ENCODE measurements at places on chromosomes 12 and 14.

DNA sequence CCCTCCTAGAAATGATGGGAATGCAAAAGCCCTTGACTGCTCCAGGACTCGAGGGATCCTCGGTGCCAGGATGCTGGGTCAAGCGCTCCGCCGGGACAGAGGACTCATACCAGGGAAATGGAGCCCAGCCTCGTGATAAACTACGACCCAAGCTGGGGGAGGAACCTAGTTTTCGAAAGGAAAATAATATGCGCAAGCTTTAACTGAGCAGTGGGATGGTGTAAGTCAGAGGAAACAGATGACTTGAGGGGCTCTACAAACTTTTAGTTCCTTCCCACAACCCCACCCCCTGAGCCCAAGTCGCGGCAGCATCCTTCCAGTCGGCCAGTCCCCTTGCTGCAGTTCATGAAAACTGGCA is 654 bp upstream of the SUPT16H start:
- no peak for DNase-seq

DNA sequence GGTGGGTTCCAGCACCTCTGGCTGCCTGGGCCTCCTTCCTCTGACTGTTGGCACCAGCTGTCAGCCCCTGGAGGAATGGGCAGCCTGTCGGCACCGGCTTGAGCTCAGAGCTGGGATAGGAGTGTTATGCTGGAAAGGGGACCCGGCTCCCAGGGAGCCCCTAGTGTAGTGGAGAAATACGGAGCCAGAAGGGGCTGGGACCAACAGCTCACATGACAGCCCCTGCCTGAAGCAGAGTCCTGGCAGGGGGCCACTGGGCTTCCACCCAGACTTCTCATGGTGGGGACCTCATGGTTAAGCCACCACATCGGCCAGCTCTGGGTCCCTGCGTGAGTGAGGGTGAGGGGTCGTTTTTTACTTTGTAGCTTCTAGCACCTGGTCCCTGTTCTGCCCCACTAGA is 174.5 kb downstream of the TSPAN9 start:
- no peak for DNase-seq

- no peak for DNase-seq
Observed at GRCh38 chr12:19707948-19708409, 268.7 kb downstream of the AEBP2 start.

GRCh38 chr12:93137656-93138612 is 208.8 kb upstream of the EEA1 start:
- DNase-seq: no peak

GRCh38 chr14:60622917-60623257 is 26.4 kb downstream of the SIX1 start:
- no peak for DNase-seq

DNA sequence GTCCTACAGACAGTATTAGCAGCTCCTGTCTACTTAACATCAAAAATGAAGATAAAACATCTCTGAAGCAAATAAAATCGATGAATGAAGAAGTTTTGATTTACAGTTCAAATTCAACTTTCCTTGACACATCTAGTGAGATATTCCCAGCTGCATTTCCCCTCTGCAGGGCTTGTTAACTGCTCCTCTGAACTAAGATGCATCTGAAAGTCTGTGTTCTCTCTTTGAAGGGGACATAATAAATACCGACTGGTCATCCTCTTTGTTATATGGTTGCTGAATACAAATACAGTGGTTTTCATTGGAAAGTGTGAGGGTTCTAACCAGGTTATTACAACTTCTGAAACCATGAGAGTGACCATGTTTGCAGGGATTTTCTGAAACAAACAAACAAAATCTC is 266.4 kb upstream of the SLC16A7 start:
- no peak for DNase-seq

GRCh38 chr12:52871291-52872039 is 22.7 kb upstream of the KRT78 start:
- no peak for DNase-seq

Data from nephron progenitor cell (in vitro differentiated cells).